ENCODE measurements at places on chromosomes 13 and 19. TPM values are rescaled to one million over a fixed set of nuclear protein-coding genes. Genes with fewer than 3 reads are reported as not detected.

The RFX1 gene
- total RNA-seq: 3.9 TPM

The GDF15 gene
- 5.8 TPM for total RNA-seq

The TUBB4A gene
- total RNA-seq: 0.49 TPM

The LYPD5 gene
- total RNA-seq: 16.0 TPM

The ZNF486 gene
- 12.8 TPM for total RNA-seq

The MISP gene
- total RNA-seq: 1.2 TPM

- peak; percentile 94 for DNase-seq
Measured at GRCh38 chr19:36139473-36140303, at the start of gene CAPNS1. CAPNS1 (plus strand) TSS chr19:36140066; CDS start chr19:36141012, 946 bp downstream.

DNA sequence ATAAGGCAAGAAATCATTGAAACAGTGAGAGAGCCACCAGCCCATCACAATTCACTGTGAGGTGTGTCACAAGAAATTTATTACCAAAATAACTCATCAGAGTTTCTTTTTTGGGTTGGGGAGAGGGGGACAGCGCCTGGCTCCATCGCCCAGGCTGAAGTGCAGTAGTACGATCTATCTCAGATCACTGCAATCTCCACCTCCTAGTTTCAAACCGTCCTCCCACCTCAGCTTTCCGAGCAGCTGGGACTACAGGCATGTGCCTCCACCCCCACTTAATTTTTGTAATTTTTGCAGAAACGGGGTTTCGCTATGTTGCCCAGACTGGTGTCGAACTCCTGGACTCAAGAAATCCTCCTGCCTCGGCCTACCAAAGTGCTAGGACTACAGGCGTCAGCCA is 3.6 kb downstream of the IFNL1 start:
- no peak for DNase-seq

- no peak for DNase-seq
Measured at GRCh38 chr13:26457212-26457611, 100.3 kb upstream of the WASF3 start.

DNA sequence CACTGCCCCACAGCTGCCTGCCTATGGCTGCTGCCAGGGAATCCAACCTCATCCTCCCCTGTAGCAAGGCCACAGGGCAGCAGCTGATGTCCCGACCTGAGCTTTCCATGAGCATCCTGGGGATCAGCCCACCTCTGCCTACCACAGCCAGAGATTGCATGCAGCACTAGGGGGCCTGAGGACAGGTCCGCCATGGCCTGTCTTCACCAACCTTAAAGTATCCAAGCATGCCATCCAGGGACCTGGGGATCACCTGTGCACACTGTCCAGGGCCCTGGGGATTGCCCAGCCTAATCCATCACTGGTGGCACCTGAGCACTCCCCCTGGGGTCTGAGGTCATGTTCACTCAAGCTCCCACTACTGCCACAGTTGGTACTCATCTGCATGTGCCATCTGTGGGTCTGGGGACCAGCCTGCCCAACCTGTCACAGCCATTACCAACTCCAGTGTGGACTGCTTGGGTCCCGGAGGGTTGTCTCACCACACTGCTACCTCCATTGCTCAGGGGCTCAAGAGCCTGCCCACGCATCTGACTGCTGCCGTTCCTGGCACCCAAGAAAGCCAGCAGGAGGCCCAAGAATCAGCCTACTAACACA is 53.0 kb downstream of the KCTD15 start:
- no peak for DNase-seq

DNA sequence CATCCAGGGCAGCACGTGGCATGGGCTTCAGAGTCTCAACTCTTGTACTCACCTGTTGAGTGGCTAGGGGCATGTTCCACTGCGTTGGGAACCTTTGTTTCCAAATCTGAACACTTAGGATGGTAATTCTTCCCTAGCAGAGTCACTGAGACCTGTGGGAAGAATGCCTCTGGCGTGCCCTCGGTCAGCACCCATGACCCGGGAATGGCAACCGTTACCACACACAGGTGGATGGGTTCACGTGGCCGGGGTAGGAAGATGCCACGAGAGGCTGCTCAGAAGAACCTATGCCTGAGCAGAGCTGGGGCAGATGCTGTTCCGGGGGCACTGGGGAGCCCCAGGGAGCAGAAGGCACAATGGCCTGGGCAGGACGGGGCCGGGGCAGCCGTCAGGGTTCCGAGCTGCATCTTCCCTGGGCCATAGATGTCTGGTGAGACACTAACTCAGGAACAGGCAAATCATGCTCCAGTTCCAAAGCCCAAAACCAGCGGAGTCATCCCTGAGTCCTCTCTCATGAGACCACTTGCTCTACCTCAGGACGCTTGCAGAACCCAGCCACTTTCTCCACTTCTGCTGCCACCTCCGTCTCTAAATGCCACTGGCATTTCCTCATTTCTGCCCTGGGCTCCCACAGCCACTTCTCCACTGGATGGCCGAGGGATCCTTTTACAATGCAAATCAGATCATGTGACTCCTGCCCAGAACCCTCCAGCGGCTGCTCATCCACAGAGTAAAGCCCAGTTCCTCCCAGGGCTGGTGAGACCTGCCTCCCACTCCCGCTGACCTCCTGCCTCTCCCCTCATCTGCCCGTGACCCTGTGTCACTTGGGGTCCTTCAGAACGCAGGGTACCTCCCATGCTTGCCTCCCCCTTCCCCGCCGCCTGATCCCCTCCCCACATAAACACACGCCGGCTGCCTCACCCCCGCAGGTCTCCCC is 36.7 kb downstream of the FAM124A start:
- DNase-seq: no peak

DNA sequence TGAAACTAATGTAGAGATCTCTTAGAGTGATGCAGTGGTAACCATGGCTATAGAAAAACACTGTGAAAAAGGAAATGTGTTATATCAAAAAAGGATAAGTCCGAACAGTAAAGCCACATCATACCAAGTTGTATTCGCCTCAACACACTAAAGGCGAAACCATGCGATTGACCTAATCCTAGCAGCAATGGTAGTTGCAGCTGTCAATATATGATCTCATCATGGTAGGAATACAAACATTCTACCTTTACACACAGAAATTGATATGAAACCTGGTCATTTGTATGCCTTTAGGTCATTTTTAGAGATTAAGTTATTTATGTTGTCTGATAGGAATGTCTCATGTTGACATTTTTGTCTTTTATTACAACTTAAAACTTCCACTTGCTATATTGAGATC is 271.9 kb downstream of the SLITRK6 start:
- no peak for DNase-seq

GRCh38 chr13:30692113-30692512 is 43.2 kb upstream of the ALOX5AP start:
- DNase-seq: no peak

DNA sequence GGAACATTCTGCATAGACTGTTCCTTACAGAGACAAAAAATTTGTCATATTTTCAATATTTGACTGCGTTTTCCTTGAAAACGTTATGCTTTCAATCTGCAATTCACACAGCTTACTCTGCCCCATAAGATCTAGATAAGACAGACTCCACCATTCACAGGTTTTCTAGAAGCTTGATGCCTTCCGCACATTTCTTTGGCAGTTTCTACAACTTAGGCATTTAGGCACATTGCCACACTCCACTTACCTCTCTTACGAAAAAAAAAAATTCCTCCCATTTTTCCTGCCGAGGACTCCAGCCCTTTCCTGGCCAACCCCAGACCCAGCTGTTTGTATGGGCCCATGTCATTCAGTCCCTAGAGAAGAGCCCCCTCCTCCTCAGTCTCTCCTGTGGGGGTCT is 11.2 kb downstream of the ATP12A start:
- DNase-seq: no peak

DNA sequence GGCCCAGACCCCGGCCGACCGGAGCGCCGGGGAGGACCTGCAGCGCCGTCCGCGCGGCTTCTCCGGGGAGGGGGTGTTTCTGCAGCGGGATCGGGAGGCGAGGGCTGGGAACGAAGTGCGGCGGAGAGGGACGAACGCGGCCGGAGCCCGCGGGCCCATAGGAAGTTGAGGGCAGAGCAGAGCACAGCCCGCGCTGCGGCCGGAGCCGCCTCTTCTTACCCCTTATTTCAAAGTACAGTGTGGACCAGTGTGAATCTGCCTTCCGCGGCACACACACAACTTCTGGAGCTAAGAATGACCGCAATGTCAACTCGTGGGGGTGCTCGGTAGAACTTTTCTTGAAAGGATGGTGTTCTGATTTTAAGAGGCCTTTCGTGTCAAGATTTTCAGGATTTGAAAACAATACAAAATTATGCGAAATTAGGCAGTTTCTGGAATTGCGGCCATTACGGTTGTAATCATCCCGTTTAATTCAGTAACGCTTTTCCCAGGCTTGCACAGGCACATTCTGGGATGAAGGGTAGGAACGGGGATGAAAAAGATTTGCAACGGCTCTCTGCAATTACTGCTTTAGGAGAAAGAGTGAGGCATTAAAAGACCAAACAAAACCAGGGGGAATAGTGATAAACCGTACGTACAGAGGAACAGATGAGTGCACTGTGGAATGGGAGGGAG is 821 bp downstream of the TDRD3 start:
- DNase-seq: peak; percentile 58
